Upper lobe of right lung (tissue), 1 donor: ENCODE measurements at places on chromosomes 1 and 21.

DNA sequence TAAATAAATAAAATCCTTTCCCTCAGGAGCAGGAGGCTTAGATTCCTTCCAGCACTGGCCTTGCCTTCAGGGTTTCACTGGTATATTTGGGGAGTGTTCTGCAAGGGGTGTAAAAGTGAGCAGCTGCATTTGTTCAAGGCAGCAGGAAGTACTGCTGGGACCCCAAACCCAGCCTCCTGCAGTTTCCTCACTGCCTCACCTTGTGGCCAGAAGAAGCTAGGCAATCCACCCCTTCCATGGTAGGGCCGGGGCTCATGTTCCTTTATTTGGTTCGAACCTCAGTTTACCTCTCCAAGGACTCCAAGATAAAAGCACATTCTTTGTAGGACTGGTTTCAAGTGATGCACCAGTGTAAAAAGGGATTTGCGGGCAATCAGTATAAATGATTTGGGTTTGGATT is 21.0 kb upstream of the CFAP126 start:
- H3K4me1 ChIP-seq, result peaks cover 11% of the 10 kb centered on the region
- no peak overlapping the region for H3K27ac ChIP-seq
- no peaks in the 10 kb centered on the region for H3K36me3 ChIP-seq
- no peaks in the 10 kb centered on the region for H3K27me3 ChIP-seq

DNA sequence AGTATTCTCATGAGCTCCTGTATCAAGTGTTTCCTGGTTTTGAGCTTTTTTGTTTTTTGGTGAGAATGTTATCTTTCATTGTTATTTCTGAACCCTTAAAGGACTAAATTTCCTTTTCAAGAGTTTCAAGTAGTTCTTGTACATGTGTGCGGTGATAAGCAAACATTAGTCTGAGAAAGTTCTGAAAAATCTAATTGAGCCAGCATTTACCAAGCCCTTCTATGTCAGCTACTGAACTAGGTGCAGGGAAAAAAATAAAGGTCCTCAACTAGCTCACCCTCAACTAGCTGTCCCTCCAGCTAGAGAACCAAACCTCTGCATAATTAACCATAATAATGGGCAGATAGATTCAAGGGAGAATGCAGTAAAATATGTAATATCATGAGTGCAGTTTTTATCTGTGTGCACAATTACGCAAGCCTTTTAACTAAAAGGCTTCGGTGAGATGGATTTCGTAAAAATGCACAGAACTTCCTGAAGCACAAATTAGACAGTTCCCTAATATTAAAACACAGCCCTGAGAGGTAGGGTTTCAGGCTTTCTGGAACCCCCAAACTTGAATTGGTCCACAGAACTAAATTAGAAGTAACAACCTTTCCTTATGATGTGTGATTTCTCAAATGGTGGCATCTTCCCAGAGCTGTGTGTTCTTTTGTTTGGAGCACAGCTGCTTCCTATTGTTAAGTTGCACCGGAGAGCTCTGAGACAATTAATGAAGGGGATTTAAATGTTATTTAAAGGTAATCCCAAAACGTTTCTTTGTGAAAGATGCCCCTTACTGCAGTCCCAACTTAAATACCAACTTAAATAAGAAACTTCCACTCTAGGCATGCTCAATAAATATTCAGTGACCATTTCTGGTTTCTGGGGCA is 165.8 kb downstream of the NFIA start:
- H3K4me3 ChIP-seq, result no peak overlapping the region
- peaks cover 20% of the 10 kb centered on the region for H3K4me1 ChIP-seq
- H3K27me3 ChIP-seq, result no peaks in the 10 kb centered on the region
- H3K27ac ChIP-seq, result no peak overlapping the region
- DNase-seq, result no peak
- H3K36me3 ChIP-seq, result no peaks in the 10 kb centered on the region

DNA sequence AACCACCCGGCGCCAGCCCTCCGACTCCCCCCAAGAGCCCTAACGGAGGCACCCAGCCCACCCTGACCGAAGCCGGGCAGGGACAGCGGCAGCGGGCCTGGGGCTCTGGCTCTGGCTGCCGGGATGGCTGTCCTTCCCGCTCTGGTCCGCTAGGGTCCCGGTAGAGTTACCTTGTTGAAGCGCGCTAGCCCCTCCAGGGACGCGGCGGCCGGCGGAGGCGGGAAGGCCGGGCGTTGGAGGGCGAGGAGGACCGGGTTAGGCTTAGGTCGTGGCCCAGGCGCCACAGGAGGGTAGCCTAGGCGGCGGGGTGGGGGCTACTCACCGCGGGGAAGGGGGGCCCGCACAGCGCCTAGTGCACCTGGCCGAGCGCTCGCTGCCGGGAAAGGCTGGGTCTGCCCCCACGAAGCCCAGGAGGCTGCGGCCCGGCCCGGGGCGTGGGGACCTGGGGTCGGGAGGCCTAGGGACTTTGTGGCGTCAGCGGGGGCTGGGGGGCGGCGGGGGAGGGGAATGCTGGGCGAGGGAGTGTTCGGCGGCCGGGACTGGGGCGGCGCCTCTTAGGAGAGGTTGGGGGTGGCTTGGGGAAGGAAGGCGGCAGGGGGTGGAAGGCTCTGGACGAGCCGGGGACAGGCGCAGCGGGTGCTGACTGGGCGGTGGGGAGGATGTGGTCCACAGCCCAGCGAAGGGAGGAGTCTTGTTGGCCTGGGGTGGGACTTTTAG is at the start of gene TRIM17:
Gene TRIM17, minus strand, starts transcription at position 645 of the 717 bp plus-strand sequence. CDS start 1,789 bp downstream, outside the sequence.
- H3K27ac ChIP-seq, result no peak within 1 kb of the TSS
- H3K4me1 ChIP-seq, result peaks cover 14% of the 10 kb centered on the region
- no peak for DNase-seq

GRCh38 chr1:52556641-52557360 is 3.9 kb upstream of the TUT4 start:
- DNase-seq, result no peak
- H3K36me3 ChIP-seq, result no peaks in the 10 kb centered on the region
- peaks cover 7% of the 10 kb centered on the region for H3K4me1 ChIP-seq
- H3K27me3 ChIP-seq, result no peaks in the 10 kb centered on the region

DNA sequence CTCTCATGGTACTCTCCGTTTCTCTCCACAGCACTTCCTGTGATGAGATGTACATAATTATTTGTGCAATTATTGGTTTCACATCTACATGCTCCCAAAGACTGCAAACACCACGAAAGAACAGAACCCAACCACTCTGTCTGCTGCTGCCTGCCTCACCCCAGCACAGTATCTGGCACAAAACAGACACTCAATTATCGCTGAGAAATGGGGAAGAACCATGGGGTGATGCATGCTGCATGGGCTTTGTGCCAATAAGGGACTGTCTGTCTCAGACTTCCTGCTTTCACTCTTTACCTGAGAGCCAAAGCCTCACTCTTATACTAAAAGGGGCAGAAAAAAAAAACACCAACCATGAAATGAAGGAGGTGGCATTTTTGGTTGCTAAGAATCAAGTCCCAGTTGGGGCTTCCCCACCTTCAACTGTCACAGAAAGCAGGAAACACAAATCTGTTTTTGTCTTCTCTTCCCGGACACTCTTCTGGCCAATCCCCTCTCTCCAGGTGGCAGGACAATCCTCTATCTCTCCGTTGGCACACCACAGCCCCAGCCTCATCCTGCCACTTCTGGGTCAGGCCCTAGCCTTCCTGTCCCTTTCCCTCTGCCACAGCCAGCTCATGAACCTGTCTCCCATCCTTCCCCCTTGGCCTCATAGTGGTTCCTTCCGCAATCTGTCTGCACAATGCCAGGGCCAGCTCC is 82.0 kb downstream of the TGFBR3 start:
- no peaks in the 10 kb centered on the region for H3K27me3 ChIP-seq
- H3K4me1 ChIP-seq, result peaks cover 38% of the 10 kb centered on the region
- no peak overlapping the region for H3K4me3 ChIP-seq
- no peaks in the 10 kb centered on the region for H3K36me3 ChIP-seq
- H3K27ac ChIP-seq, result peak overlapping the region; percentile 59

DNA sequence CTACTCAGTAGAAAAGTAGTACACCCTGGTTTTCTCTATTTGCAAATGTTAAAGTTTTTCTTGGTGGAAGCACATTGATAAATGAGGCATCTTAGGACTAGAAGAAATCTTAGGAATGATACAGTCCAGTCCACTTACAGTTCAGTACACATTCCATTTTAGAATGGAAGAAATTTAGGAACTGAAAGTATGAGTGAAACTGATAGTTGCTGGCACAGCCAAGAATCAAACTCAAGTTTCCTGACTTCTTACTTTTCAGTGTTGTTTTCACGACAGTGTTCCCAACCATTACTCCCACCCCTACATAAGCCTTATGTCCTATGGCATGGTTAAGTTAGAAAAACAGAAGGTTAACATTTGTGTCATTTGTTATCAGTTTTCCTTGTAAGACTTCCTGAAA is 258.5 kb downstream of the BACH1 start:
- H3K4me3 ChIP-seq, result no peak overlapping the region
- H3K27me3 ChIP-seq, result no peaks in the 10 kb centered on the region
- H3K27ac ChIP-seq, result no peak overlapping the region
- no peak for DNase-seq

DNA sequence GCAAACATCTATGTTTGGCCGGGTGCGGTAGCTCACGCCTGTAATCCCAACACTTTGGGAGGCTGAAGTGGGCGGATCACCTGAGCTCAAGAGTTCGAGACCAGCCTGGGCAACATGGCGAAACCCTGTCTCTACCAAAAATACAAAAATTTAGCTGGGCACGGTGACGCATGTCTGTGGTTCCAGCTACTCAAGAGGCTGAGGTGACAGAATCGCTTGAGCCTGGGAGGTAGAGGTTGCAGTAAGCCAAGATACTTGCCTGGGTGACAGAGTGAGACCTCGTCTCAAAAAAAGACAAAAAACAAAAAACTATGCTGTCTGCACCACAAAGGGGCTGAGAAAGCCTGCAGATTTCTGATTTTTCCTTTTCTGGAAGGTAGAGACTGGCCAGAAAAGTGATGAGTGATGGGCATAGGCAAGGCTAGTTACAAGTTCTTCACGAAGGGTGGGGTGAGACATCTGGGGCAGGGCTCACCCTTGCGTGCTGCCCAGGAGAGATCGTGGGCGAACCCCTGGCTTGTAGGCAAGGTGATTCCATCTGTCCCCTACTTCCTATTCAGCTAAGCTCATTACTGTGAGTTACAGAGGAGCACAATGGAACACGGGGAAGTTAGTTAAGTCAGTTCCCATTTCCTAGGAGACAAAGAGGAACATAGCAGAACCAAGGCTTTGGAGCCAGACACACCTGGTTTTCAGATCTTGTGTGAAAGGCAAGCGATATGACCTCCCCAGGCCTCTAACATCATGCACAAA is 3.2 kb downstream of the SLC2A1 start:
- H3K27me3 ChIP-seq, result no peaks in the 10 kb centered on the region
- no peak overlapping the region for H3K27ac ChIP-seq
- H3K36me3 ChIP-seq, result no peaks in the 10 kb centered on the region
- H3K4me3 ChIP-seq, result no peak overlapping the region

DNA sequence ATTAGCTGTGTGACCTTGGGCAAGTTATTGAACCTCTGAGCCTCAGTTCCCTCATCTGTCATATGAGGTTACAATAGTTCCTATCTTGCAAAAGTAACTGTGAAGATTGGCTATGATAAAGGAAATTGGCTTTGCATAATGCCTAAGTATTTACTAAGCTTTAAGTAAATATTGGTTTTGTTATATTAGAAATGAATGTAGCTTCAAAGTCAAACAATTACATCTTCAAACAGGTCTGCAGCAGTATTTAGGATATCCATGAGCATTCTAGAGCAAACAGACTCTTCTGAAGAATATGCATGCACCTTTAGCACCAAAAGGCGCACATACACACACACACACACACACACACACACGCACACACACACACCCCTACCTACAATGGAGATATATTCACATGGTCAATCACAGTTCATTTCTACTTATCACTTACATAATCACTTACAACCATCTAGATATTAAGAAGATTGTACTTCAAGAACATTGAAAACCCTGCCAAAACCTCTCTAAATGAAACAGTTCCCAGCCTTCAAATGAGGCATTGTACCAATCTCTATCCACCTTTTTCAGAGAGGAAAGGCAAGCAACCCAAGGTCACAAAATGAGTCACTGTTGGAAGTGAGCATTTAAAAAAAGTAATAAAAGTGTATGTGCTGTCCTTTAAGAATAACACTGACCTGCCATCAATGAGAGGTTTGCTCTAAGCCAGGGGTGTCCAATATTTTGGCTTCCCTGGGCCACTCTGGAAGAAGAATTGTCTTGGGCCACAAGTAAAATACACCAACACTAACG is 13.4 kb upstream of the FAM43B start:
- H3K36me3 ChIP-seq, result no peaks in the 10 kb centered on the region
- peaks cover 22% of the 10 kb centered on the region for H3K27me3 ChIP-seq
- no peak overlapping the region for H3K27ac ChIP-seq
- no peaks in the 10 kb centered on the region for H3K4me1 ChIP-seq
